IMR-90 (cell line): ENCODE measurements at places on chromosomes 6 and 20. TPM values are rescaled to one million over a fixed set of nuclear protein-coding genes. Genes with fewer than 3 reads are reported as not detected.

The FAXC gene
- 1.1 and 1.9 TPM in 2 replicates for total RNA-seq

The TREM2 gene
- not detected in 2 replicates for total RNA-seq

The BFSP1 gene
- 1.9 and 2.0 TPM in 2 replicates for total RNA-seq

The RBCK1 gene
- total RNA-seq = 29.2 and 29.9 TPM in 2 replicates

DNA sequence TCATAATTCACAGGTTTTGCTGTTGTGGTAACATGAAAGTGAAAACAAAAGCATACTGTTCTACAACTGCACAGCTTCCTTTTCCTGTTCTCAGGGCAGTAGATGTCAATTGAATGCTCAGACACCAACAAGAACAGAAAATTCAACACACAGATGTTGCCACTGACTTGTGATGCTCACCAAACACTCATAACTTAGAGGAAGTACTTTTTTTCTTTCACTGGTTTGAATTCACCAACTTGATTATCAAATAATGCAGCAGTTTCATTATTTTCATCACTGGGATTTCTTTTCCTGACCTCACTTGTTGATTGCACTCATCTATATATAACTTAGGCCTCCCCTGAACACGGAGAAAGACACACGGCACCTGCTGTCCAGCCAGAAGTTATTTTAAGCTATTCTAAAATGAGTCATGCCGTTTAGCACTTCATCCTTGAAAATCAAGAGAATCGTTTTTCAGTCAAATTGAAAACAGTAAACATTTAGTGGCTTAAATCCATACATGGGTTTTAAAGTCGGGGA lies 949 bp downstream of the TXLNB start:
- H3K36me3 ChIP-seq = no peaks in the 10 kb centered on the region
- no peak overlapping the region for H3K4me3 ChIP-seq

DNA sequence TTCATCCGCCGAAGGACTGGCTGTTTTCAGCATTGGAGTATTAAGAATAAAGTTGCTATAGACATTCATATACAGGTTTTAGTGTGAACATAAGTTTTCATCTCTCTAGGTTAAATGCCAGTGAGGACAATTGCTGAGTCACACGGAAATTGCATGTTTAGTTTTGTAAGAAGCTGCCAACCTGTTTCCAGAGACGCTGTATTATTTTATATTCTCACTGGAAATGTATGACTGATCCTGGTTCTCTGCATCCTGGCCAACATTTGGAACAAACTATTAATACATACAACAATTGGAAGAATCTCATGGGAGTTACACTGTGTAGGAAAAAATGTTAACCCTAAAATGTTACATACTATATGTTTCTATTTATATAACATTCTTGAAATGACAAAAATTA lies 16.7 kb upstream of the TGM6 start:
- no peaks in the 10 kb centered on the region for H3K4me1 ChIP-seq
- no peak for DNase-seq
- no peak overlapping the region for H3K27ac ChIP-seq
- H3K4me3 ChIP-seq = no peak overlapping the region
- no peaks in the 10 kb centered on the region for H3K36me3 ChIP-seq

DNA sequence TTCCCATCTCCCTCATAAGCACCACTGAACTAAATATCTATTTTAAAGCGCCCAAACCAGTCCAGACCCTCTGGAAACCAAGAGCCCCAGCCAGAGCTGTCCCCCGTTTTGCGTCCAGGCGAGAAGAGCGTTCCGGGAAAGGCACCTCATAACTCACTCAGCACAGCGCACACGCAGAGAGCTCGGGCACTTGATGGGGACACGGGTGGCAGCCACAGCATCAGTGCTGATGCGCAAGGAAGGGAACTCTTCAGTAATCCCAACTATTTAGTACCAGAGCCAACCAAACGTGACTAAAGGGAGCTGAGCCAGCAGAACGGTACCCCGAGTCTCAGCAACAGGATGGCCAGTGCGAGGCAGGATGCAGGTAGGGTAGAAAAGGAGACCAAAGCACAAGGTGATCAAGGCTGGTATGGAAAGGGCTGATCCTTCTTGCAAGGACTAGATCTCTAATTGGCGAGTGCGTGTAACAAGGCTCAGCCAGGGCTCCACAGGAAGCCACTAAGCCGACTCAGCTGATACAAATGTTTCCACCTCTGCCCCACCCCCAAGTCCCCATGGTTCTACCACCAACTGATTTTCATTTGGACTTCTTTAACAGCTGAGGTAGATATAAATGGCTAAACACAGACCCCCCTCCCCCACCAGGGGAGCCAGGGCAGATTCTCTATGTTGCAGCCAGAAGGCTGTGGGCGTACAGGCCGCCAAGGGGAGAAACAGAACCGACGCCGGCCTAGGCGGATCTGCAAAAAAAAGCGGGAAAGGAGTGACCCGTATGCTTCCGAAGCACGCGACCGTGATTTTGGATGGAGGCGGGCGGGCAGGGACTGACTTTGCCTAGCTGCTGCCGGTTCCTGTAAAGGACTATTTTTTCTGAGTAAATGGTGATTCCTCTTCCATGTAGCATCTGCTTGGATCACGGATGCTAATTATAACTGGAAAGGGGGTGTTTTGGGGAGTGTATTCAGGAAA lies 183.5 kb upstream of the COL21A1 start:
- no peaks in the 10 kb centered on the region for H3K4me1 ChIP-seq
- H3K27ac ChIP-seq = no peak overlapping the region
- DNase-seq = no peak
